ENCODE measurements at places on chromosomes 6 and 20.

DNA sequence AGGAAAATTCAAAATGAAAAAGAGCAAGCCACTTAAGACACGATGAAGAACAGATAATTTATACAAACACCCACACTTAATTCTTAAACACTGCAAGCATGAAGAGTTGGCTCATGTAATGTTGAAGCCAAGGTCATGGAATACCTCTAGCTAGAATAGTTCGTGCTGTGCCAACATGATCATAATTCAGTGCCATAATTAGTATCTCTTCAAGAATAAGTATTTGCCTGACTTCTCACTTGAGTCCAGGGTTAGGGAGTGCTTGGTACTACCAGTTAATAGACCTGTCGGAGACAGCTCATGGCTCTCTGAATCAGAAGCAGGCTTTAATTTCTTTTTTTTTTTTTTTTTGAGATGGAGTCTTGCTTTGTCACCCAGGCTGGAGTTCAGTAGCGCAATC is 206.3 kb downstream of the UNC5CL start:
- no peak for DNase-seq

DNA sequence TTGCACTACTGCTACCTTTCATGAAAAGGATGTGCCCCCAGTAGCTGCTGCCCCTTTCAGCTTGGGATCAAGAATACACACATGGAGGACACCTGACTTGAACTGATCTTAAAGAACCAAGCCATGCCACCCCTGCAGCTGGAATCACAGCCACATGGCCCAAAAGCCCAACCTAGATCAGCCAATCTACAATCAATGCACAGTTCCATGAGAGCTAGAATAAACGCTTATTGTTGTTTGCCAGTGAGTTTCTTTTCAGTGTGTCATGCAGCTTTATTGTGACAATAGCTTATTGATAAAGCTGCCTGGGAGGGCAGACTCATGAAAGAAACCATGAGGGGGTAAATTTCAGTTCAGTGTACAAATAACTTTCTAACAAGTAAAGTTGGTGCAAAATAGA is 397.7 kb downstream of the PTPRT start:
- no peak for DNase-seq

- no peak for DNase-seq
Measured at GRCh38 chr20:47991875-47992488, 206.7 kb upstream of the SULF2 start.

GRCh38 chr6:53639520-53639919 is 26.0 kb downstream of the KLHL31 start:
- no peak for DNase-seq

DNA sequence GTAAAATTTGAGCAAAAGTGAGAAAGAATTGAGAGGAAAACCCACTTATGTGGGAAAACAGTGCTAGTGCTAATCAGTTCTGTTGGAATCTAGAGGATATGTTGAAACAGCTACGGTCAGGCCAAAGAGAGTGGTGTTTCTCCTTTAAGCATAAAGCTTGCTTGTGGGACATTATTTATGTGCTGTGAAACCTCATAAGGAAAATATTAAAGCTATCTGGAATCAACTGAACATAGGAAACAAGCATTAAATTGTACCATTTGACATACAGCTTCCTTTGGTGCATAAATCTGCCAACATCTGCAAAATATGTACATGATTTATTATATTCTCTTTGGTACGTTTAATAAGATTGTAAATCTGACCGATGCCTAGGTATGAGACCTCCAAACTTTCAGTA is 182.5 kb upstream of the PDE10A start:
- DNase-seq = no peak

- DNase-seq = no peak
Measured at GRCh38 chr20:20939006-20939405, 167.2 kb downstream of the LINC00237 start.

DNA sequence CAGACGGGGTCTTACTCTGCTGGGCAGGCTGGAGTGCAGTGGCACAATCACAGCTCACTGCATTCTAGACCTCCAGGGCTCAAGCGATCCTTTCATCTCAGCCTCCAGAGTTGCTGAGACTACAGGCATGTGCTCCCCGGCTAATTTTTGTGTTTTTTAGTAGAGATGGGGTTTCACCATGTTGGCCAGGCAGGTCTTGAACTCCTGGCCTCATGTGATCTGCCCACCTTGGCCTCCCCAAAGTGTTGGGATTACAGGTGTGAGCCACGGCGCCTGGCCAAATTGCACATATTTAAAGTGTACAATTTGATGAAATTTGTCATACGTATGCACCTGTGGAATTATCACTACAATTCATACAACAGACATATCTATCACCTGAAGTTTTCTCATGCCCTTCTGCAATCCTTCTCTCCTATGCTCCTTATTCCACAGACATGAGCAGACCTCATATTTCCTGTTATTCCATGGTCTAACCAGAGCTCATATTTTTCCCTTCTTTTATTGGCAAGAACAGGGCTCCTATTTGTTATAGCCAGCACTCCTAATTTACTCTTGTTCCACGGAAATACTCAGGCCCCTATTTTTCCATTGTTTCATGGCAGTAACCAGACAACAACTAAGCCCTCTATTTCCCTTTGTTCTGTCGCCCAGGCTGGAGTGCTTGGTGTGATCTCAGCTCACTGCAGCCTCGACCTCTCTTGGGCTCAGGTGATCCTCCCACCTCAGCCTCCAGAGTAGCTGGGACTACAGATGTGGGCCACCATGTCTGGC is 2.2 kb upstream of the CSTL1 start:
- DNase-seq = no peak

GRCh38 chr6:132067286-132067685 is 116.1 kb upstream of the CCN2 start:
- no peak for DNase-seq
